ENCODE measurements at places on chromosomes 16 and 17.

- no peak for DNase-seq
Observed at GRCh38 chr16:50301626-50302471, 35.5 kb downstream of the ADCY7 start.

DNA sequence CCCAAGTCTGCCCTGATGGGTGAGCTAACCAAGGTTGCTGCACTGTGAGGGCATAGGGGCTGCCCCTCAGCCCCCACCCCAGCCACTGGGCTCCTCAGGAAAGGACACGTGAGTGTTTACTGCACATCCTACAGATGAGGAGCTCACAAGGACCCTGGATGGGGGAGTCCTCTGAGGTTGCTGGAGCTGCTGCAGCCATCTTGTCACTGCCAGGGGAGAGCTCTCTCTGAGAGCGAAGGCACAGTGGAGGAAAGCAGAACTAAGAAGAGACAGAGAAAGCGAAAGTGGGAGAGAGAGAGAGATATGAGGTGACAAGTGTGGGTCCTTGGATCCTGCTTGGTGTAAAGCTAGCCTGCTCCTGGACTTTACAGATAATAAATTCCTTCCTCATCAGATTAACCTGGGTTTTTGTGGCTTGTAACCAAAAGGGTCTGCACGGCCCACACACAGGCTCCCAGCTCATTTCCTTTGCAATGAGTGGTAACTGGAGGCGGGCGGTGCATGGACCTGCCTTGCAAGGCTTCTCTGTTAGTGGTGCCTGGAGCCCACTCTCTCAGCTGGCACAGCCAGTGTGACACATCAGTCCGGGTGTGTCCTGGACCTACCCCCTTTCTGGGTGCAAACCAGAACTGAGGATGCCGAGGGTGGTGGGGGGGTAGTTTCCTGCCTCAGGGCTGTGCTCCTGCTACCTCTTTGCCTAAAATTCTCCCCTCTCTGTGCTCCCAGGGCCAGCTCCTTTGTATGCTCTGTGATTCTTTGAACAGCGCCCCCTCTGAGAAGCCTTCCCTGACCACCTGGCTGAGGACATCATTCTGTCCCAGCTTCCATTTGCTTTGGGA, 14.2 kb downstream of the SNX20 start:
- no peak for DNase-seq

DNA sequence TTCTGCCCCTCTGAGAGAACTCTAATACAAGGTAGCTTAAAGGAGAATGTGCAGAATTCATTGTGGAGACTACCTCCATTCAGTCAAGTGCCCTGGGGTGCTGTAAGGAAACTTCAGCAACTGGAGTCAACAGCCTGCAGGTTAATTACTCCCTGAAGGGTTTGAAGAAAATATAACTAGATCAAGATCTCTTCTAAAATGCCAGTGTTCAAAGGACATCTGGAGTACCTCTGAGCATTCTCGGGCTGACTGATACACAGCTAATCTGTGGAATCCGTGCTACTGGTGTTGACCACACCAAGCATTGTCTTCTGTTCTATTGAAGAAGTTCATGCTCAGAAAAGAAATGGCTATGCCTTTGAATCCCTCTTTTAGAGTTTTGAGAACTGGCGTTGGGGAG, 11.5 kb upstream of the ATXN1L start:
- no peak for DNase-seq

DNA sequence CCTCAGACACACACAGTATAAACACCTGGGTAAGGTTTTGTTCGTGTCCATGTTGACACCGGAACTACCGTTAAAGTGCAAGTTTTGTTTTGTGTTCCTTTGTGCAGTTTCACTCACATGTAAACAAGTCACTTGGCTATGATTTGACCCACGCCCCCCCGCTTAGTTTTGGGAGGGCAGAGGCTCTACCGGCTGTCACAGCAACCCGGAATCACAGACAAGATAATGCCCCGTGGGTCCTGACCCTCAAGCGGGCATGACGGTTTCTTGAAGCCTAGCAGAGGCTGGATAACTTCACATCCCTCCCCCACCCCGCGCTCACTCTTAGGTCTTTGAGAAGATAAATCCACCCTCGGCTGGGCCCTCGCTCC, 1.7 kb downstream of the RASD1 start:
- peak; percentile 25 for DNase-seq

DNA sequence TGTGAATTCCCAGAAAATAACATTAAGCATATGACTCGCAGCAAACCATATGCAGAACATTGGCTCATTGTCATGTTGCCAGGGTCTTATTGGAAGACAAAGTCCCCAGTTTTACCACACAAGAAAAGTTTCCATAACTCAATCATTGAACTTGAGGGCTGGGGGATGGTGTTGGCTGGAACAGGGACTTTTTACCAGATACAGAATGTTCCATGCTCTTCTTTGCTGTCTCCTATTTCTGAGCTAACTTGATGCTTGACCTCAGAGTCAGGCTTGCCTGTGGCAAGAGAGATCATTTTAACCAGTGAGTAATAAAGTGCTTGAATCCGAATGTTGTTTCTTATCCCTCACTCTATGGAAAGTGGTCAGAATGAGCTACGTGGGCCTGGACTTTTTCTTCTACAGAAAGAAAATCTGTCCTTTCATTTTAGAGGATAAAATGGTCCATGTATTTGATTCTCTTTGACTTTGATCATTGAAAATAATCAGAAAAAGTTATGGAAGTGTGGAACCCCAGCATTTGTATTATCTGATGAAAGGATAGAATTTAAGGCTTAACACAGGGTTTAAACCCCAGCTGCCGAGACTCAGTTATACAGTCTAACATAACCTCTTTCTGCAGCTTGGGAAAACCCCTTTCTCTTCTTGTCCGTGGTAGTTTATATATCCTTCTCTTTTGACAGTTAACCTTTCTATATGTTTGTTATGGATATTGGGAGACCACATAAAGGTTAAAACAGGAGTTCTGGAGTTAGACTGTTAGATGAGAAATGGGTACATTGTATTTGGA, 67.0 kb downstream of the TUBD1 start:
- no peak for DNase-seq

DNA sequence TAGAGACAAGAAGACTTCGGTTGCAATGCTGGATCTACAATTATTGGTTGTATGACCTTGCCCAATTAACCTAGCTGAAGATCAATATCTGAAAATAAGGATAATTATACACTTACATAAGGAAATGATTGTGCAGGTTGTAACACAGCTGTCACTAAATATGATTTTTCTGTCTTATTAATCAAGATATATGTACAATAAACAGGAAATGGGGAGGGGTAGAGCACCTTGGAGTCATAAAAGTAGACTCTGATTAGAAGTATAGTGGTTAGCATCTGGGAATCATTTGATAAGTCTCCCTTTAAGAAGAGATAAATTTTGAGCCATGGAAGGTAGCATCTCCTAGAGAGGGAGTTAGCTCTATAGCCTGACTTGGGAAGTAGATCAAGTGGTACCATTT, 369.2 kb downstream of the SHISA9 start:
- no peak for DNase-seq

DNA sequence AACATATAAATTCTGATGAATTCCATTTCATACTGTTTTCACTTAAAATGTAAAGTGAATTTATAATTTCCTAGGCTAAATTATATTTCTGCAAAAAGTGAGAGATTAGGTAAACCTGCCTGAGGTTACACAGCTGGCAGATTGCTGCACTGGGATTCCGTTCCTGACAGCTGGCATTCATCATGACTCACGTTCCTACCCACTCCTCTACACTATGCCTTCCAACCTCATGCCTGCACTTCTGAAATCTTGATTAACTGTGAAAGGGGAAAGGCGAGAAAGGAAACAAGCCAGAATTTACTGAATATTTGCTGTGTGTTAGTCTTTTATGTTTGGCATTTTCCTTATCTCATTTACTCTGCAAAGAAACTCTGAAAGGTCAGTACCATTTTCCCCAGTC, 73.3 kb upstream of the MON1B start:
- no peak for DNase-seq

DNA sequence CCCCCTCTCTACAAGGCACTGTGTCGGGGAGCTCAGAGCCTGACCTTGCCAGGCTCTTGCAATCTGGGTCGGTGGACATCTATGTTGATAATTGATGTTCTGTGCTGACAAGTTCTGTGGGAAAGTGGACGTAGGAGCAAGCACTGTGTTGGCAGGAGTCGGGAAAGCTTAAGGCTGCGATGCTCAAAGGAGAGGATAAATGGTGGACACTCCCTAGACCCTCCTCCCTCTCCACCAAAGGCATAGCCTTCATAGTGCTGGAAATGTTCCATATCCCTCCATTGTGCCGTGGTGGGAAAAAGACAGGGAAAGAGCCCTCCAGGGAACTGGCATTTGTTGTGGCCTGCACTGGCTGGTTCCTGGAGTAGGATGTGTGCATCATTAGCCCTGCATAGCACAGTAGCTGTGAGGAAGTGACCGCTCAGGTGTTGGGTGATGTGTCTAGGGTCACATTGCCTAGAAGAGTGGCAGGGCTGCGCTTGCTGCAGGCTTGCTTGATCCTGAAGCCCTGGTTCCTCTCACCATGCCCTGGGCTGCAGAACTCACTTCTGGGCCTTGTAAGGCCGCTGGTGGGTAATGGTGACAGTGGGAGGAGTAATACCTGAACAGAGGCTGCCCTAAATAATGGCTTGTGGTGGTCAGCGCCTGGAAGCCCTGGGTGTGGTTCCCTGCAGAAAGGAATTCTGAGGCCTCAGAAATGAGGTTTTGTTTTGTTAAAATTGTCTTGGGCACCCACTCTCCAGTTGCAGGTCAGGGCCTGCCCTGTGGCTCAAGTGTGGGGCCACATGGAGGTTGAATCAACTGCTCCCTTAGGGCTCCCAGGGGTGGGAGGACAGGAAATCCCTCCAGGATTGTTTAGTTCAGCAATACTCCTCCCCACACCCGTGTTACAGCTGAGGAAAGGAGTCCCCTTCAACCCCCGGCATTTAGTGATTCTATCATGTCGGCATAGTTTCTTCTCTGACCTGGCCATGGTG, 62.6 kb downstream of the KSR1 start:
- DNase-seq: no peak

DNA sequence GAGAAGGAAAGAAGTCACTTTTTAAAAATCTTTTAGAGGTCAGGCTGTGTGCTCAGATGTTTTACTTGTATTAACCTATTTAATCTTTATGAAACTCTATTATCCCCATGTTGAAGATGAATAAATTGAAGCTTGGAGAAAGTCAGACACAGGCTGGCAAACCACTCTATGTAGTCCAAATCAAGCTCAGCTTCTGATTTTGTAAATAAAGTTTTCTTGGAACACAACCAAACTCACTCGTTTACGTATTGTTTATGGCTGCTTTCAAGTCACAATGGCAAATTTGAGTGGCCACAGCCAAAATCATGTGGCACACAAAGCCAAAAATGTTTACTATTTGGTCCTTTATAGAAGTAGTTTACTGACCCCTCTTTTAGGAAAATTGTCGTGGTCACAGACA, 596.0 kb upstream of the CDH11 start:
- DNase-seq: no peak

DNA sequence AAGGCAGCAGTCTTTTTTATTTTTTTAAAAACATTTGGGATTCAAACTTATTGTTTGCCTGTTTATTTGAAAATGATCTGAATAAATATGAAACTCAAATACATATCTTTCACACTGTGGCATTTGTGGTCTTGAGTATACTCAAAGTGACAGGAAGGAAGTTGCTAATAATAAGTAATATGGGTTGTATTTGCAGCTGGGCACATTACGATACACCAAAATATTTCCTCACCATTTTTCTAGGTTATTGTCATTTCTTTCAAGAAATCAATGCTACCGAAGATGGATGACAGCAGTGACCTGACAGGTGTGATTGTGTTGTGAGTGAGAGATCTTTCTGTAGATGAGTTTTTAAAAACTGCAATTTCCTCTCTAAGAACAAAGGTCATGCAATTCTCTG, 665.7 kb downstream of the CDH8 start:
- no peak for DNase-seq

DNA sequence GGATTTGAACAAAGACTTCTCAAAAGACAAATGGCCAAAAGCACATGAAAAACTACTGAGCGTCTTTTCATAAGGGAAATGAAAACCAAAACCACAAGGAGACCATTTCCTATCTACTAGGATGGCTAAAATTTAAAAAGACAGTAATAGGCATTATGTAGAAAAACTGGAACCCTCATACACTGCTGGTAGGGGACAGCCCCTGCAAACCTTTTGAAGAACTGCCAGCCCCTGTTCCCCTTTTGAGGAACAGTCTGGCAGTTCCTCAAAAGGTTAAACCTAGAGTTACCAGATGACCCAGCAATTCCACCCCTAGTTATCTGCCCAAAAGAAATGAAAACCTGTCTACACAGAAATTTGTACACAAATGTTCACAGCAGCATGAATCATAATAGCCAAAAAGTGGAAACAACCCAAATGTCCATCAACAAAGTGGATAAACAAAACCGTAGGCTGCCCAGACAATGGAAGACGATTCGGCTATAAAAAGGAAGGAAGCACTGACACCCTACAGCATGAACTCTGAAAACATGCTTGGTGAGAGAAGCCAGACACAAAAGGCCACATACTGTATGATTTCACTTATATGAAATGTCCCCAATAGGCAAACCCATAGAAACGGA, 22.9 kb downstream of the CDIP1 start:
- no peak for DNase-seq
